Uterus (tissue), 4 donors: ENCODE measurements at places on chromosomes 3 and 15.

GRCh38 chr3:33482111-33482521 is 41.9 kb upstream of the UBP1 start:
- no peak for DNase-seq

- no peak for DNase-seq
Observed at GRCh38 chr3:111325160-111325718, 216.8 kb upstream of the CD96 start.

- no peak for DNase-seq
Observed at GRCh38 chr3:125175295-125176078, 37.1 kb downstream of the SLC12A8 start.

DNA sequence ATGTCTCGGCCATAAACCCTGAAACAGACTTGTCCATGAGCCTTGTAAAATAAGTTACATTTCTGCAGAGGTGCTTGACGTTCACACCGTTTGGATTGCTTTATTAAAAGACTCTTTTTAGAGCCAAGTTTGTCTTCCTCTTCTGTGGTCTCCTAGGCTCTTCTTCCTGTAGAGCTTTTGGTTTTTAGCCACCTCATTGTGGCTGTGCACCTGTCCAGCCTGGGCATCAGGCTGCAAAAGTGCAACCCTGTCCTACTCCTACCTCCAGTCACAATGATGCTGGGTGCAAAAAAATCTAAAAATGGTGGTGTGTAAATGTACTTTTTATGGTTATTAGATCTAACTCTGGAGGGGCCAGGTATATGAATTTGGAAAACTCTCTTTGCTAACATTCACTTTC is 2.8 kb upstream of the RIOX2 start:
- DNase-seq = no peak

DNA sequence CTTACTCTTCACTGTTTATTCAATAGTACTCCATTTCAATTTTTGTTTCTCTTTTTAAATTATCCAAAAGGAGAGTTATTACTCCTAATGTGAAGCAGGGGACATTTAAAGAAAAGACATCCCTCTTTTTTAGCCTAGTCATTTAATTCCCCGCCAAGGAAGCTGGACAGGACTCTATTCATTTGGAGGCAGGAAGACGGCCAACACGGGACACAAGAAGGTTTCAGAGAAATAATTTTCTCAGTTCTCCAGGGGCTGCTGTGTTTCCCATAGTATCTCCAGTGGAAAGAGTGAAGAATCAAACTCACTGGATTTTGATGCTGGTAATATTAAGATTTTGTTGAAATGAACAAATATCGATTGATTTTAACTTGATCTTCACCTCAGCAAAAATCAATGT is 833.7 kb downstream of the ROBO2 start:
- DNase-seq = no peak

DNA sequence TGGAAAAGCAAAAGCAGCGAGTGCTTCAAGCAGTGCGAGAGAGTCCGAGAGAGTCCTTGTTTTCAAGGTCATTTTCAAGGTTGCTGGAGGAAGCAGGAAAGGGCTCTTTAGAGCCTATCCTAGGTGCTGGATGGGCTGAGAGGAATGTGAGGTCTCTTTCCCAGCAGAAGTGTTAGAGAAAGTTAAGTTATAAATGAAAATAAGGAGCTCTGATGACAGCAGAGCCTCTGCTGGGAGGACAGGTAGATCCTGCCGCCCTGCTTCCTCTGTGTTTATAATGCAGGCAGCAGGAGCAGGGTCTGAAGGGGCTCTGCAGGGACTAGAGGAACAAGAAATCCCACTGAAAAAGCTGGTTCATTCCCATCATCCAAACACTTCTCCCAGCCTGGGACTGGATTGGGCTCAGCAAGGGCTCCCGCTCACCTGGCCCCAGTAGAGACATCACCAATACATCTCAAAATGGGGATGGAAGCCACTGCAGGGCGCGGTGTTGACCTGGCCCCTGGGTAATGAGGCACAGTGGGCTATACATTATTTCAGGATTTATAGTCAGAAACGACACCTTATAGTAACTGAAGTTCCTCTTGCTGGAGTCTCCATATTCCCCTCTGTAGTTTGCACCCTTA is 41.5 kb upstream of the RAB6B start:
- no peak for DNase-seq

DNA sequence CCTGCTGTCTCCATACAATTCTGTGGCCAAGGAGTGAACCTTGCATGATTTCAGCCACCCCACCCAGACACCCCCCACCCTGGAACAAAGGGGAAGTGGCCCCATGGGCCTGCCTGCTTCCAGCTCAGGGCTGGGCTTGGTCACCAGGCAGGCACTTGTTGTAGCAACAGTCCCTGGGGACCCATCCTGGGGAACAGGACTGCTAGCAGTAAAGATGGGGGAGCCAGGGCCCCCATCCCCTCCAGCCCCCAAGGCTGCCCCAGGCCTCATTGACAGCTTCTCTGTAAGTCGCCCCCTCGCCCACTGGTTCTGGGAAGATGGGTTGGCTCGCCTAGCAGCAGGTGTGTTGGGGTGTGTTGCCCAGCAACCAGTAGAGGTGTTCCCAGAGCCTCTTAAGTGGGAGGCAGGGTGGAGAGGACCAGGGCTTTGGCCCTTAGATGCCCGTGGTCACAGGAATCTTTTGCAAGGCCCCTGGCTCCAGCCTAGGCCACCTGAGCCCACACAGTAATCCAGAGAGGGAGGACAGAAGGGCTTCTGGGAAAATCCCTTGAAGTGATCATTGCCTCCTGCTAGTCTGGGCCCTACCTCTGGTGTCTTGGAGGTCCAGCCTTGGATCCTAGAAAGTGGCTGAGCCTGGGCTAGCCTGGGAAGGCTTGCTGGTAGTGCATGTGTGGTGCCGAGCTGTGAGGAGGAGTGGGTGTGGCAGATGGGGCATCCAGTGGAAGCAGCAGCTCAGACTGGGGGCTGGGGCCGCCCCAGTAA is 48.9 kb downstream of the CYP11A1 start:
- peak; percentile 31 for DNase-seq

DNA sequence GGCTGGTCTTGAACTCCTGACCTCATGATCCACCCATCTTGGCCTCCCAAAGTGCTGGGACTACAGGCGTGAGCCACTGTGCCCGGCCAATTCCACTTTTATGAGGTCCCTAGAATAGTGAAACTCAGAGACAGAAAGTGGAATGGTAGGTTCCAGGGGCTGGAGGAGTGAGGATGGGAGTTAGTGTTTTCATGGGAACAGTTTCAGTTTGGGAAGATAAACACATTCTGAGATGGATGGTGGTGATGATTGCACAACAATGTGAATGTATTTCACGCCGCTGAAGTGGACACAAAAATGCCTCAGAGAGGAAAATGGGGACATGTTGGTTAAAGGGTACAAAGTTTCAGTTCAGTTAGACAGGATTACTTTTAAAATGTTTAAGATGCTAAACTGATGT is 22.5 kb upstream of the HDAC11 start:
- DNase-seq = no peak

GRCh38 chr3:10145685-10146084 is 4.1 kb downstream of the VHL start:
- no peak for DNase-seq

GRCh38 chr15:93070132-93070531 is 18.9 kb downstream of the RGMA start:
- DNase-seq = no peak

GRCh38 chr3:36540888-36541518 is 160.7 kb downstream of the STAC start:
- no peak for DNase-seq

- no peak for DNase-seq
Observed at GRCh38 chr15:33655488-33655887, 312.8 kb upstream of the CHRM5 start.

- DNase-seq = no peak
Observed at GRCh38 chr15:52496175-52496574, 32.5 kb downstream of the MYO5A start.

DNA sequence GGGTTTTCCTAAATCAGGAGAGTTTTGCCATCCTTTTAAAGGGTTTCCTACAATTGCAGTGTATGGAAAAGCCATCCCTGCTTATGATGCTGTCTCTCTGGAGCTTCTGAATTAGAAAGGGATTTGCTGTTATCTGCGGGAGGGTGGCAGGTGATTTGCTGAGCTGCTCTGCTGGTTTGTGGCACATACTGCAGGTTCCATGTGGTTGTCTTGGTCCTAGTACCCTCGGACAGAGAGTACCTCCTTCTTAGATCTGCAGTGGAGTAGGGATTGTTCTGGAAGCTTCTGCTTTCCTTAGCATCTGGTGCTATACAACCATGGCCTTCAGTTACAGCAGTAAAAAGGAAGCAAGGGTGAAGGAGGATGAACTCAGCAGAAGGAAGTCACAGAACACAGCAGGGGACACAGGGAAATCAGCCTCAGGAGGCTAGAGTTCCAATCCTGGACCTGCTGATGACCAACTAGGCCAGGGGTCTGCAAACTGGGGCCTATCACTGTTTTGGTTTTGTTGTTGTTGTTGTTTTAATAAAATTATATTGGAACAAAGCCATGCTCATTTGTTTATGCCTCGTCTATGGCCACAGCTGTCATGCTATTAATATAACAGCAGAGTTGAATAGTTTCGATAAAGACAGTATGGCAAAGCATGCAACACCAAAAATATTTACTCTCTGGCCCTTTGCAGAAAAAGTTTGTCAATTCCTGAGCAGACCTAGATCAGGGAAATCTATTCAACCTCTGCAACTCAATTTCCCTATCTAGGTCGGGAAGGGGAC is 39.5 kb downstream of the STARD5 start:
- no peak for DNase-seq
